ENCODE measurements at places on chromosomes 3 and 15.

DNA sequence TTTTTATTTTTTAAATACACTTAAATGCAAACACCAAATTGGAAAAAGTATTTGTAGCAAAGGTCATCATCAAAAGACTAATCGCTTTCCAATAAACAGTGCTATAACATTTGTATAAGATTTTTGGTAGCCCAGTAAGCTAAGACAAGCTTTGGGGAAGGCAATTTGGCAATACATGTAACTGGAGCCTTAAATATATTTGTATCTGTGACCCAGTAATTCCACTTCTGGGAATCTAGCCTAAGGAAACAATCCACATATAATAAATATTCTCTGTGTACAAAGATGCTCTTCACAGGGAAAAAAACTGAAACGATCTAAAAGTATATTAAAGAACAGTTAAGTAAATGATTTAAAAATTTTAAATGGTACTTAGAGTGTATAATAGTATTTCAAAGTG is 65.5 kb upstream of the TJP1 start:
- no peak for DNase-seq

GRCh38 chr15:84750583-84751092 is 2.2 kb downstream of the ZNF592 start:
- no peak for DNase-seq

DNA sequence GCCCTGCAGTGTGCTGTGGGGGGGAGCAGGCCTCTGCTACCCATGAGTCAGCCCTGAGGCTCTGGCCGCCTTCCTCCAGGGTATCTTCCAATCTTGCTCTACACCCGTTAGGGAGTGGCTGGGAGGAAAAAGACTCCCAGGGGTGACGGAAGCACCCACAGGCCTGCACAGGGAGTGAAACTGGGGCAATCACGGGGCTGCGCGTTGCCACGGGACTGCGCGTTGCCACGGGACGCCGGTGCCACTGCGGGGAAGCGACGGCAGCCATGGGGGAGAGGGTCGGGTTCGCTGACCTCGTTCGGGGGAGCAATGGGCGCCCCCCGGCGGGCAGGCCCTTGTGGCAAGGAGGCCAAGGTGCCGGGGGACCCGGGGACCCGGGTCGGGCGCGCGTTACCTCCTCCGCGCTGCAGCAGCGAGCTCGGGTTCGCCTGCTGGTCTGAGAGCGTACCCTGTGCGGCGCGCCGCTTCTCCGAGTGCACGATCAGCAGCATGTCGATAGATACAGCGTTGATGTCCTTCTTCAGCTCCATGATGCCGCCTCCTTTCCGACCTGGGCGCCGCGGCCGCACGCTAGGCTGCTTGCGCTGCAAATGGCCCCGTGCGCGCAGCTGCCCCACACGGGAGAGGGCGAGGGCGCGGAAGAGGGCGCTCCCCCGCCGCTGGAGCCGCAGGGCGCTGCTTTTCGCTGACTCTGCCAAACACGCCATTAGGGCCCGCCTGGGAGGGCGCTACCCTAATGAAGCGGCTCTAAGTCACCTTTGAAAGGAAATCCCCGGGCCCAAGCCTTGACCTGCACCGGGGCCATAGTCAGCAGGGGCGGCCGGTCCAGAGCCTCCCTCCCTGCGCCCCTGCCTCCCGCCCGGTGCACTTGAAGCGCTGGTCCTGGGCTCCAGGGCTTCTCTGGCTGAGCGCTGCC is at the start of gene KY:
Gene KY (minus strand): TSS at position 592 of the 916 bp plus-strand sequence. CDS start 62 bp downstream, at position 530.
- no peak for DNase-seq

GRCh38 chr3:197368821-197369220 is 70.4 kb upstream of the DLG1 start:
- no peak for DNase-seq

- DNase-seq = no peak
Observed at GRCh38 chr3:136916223-136916622, 41.6 kb upstream of the IL20RB start.

- DNase-seq = peak; percentile 36
Observed at GRCh38 chr3:52444860-52445793, at the start of gene SEMA3G. Gene SEMA3G (minus strand): TSS chr3:52445103. CDS start chr3:52445027, 76 bp downstream.

- no peak for DNase-seq
Observed at GRCh38 chr15:43183270-43183669, 1.9 kb upstream of the CCNDBP1 start.

GRCh38 chr3:176789281-176789705 is 408.0 kb downstream of the TBL1XR1 start:
- DNase-seq = no peak

GRCh38 chr15:25089577-25089976 is 134.8 kb downstream of the SNRPN start:
- no peak for DNase-seq

DNA sequence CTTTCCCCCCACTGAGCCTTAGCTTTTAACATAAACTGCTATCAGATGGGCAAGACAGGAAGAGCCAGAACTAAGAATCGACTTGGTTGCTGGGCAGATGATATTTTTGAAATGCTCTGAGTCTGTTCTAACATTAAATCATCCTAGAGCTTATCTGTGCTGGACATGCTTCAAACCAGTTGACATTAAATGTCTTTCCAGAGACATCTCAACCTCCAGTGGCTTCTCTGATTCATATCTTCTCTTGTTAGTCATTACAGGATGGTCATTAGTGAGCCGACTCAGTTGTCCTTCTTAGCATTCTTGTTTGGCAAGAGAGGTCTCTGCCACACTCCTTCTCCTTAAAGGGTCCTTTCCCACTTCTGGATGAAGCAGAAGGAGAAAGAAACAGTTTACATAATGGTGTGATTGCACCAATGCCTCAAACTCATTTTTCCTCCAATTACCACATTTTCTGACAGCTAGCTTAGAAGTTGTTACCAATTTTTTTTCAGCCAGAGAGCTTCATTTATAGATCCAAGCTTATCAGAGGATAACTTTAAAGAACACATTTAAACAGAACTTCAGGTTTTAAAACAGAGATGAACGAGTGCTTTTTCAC is 21.7 kb upstream of the SYN2 start:
- DNase-seq = no peak

DNA sequence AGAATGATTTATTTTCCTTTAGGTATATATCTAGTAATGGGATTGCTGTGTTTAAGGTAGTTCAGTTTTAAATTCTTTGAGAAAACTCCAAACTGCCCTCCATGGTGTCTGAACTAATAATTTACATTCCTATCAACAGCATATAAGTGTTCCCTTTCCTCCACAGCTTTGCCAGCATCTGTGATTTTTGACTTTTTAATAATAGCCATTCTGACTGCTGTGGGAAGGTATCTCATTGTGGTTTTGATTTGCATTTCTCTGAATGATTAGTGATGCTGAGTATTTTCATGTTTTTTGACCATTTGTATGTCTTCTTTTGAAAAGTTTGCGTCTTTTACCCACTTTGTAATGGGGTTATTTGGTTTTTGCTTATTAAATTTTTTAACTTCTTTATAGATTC is 571.6 kb upstream of the CCDC54 start:
- DNase-seq = no peak

DNA sequence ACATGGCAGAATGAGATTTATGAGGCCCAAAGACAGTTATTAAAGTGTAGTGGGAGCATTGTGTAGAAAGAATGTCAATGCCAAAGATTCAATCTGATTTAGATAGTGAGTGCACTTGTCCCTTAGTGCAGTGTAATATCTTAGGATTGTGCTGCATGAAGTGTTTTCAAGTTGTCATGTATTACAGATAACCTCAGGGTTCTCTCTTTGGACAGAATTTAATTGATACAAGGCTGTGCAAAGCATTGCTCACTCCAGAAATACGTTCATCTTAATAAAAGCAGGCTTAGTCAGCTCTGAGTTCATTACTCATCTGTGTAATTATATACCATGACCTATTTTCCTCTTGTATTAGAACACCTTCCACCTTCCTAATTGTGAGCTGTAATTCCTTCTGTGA is 16.0 kb upstream of the GPR171 start:
- DNase-seq = no peak

- no peak for DNase-seq
Observed at GRCh38 chr3:53238051-53238850, 17.6 kb downstream of the TKT start.

DNA sequence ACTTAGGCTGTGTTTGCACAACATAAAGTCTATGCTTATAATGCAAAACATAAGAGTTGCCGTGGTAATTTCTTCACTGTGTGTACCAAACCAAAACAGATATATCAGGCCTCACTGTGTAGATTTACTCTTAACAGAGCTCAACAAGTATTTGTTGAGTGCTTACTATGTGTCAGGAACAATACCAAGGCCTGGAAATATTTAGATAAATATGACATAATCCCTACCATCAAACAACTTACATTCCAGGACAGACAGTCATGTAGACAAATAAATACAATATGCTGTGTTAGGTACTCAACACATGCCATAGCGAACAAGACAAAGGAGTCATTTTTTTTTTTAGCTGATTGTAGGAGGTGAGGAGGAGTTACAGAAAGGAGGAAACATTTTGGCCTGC is 554.0 kb downstream of the NSUN3 start:
- no peak for DNase-seq

- no peak for DNase-seq
Observed at GRCh38 chr15:52214553-52214952, 23.4 kb upstream of the GNB5 start.

GRCh38 chr15:49964061-49964460 is 155.0 kb downstream of the ATP8B4 start:
- DNase-seq = no peak

- DNase-seq = no peak
Observed at GRCh38 chr15:48333540-48333939, 2.3 kb downstream of the DUT start.

DNA sequence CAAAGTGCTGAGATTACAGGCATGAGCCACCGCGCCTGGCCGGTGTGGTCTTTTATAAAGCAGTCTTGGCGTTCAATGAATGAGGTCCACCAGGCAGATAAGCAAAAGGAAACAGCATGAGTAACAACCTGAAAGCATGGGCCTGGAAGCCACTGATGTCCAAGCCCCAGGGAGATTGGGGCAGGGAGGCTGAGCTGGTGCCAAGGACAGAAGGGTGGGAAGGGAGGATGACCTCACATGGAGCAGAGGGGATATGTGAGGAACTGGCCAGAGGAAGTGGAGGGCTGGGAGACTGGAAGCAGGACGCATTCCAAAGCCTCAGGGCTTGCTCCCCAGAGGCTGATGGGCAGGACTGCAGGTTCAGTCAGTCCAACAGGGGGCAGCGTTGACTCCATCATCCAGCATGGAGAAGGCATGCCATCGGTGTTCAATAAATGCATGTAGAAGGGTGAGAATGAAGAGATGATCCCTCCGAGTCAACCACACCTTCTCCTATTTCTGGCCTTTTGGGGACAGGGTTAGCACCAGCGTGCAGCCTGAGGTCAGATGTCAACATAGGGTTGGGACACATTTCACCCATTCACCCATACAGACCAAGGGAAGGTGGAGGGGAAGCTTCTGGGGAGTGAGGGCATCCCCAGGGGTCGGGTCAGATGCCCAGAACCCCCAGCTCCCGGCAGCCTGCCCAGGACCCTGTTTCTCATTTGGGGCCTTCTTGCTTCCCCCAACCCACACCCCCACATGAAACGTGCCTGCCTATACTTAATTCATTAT is 14.8 kb downstream of the MYL3 start:
- DNase-seq = no peak

DNA sequence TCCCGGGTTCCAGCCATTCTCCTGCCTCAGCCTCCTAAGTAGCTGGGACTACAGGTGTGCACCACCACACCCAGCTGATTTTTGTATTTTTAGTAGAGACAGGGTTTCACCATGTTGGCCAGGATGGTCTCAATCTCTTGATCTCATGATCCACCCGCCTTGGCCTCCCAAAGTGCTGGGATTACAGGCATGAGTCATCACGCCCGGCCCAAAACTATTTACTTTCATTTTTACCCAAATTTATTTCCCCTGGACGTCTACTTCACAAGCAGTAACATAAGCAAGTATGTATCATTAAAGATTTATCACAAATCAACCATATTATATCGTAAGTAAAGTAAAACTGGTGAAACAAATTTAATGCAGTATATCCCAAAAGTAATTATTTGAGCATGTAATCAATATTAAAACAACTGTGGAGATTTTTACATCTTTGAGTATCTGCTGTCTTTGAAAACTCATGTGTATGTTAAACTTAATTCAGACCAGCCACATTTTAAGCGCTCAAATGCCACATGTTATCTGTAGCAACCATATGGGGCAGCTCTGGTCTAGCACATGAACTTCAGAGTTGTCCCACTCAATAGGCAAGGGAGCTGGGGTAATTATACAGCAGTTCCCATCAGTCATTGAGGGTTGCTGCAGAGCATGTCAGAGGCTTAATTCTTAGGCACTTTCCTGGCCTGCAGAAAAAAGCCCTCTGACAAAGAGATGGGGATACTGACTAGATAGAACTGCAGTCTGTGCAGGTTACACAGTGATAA is 185.7 kb upstream of the CTDSPL start:
- no peak for DNase-seq

DNA sequence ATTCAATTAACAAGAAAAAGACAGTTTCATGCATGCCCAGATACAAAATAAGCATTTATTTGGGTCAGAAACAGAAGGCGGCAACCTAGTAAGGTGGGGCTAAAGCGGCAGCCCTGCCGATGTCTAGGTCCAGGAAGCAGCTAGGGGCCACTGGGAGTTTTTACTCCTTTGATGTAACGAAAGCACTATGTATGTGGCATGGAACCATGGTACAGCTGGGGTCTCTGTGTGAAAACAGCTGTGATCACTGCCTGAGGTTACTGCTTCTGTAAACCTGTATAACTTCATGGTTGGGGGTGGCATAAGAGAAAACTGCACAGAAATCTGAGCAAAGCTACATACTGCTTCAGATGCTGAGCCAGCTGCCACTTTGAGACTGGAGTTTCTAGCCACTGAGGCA is 119.5 kb downstream of the ZNF280D start:
- DNase-seq = no peak

- DNase-seq = no peak
Observed at GRCh38 chr15:69784798-69785566, 312.7 kb downstream of the TLE3 start.

DNA sequence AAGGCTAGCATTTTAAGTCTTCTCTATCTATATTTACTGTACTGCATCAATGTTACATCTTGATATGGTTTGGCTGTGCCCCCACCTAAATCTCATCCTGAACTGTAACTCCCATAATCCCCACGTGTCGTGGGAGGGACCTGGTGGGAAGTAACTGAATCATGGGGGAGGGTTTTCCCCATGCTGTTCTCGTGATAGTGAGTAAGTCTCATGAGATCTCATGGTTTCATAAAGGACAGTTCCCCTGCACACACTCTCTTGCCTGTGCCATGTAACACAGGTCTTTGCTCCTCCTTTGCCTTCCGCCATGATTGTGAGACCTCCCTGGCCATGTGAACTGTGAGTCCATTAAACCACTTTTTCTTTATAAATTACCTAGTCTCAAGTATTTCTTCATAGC is 161.5 kb downstream of the TBC1D5 start:
- no peak for DNase-seq

GRCh38 chr15:42065468-42065867 is 28.9 kb downstream of the PLA2G4D start:
- no peak for DNase-seq

Data from stimulated activated CD4-positive, alpha-beta T cell treated with anti-CD3 and anti-CD28 coated beads, Interleukin-1b, Interleukin-23, amount 100 ng/mL, for 4 hours (primary cell).